AG08395 (cell line): ENCODE measurements at places on chromosomes 3 and 15.

- DNase-seq = peak; percentile 78
Observed at GRCh38 chr3:45817831-45818522, 21.6 kb upstream of the SLC6A20 start.

DNA sequence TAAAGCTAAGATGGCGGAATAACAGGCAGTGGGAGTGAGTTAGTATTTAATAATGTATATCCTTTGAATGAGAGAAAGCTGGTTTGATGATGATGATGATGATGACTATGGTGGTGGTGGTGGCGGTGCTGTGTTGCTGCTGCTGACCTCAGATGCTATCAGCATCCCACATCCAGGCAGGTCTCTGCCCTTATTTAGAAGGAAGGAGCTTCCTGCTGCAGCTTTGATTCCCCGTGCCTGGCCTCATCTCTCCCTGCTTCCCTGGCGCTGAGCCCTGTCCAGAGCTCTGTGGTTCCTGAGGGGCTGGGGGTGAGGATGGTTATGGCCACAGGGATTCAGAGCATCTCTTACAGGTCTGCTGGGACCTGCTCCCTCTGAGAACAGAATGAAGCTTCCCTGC lies 73.1 kb downstream of the RAB11A start:
- no peak for DNase-seq

- DNase-seq = no peak
Observed at GRCh38 chr15:79451361-79451999, 19.3 kb downstream of the MINAR1 start.

DNA sequence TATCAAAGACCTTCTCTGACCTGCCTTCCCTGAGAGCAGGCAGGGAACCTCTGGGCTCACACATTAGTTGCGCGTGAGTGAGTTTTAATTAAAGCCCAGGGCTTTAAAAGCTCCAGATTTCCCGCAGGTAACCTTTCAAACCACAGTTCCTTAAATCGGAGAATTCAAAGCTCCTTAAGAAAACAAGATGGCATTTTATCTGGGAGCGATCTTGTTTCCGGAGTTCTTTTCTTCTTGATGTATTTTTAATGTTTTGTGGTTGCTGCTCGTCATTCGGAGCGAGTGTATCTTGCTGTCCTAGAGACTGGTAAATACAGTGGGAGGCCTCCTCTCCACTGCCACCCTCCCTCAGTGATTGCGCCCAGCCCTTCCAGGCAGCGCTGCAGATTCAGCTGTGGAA lies 284.3 kb downstream of the CLSTN2 start:
- DNase-seq = no peak

DNA sequence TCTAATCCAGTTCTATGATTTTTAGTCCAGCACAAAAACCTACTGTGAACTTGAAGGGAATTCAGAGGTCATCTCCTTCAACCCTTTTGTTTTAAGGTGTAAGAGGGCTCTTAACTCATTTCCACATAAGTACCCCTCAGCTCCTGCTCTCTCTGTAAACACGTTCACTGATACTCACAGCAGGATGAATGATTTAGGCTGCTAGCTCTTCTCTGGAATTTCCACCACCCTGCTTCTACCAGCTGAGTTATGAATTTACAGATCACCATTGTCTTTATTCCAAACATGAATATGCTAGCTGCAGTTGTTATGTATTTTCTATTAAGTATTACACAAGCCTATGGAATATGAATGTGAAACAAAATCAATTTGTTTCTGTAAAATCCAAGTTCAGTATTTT lies 101.3 kb upstream of the NANOGP8 start:
- DNase-seq = no peak

DNA sequence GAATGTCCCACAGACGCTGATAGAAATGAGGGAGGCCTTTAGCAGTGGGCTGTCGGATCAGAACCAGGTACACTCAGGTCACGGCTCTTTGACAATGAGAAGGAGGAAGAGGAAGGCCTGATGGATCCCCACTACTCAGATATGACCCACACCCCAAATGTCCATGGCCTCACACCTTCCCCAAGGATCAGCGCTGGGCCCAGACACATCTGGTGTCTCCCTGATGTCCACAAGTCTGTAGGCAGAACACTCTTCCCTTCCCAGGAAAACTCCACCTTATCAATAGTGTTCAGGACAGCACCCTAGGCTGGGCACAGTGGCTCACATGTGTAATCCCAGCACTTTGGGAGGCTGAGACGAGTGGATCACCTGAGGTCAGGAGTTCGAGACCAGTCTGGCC lies 33.3 kb upstream of the SFMBT1 start:
- DNase-seq = no peak

DNA sequence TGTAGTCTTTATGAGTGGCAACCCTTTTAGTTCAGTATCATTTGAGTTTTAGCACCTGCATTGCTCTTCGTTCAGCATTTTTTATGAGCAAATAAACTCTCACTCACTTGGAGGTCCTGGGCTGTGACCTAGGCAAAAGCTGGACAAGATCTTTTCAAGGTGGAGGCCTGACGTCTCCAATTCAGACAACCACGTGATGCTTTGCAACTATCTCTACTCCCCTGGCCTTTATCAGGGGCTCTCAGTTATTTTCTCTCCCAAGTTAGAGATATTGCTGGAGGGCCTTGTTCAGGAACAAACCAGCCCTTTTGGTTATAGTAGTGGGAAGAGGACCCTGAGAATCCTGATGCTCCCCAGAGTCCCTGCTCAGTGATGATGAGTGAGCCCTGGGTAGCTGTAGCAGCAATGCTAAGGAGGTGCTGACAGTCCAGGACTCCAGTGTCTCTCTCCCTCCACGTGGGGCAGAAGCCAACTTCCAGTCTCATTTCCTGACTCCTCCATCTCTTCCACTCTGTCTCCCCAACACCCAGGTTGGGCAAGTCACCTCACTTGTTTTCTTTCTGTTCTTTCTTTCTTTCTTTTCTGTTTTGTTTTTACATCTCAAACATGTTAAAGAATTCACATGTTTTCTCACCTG lies 30.4 kb downstream of the HAPLN3 start:
- no peak for DNase-seq

DNA sequence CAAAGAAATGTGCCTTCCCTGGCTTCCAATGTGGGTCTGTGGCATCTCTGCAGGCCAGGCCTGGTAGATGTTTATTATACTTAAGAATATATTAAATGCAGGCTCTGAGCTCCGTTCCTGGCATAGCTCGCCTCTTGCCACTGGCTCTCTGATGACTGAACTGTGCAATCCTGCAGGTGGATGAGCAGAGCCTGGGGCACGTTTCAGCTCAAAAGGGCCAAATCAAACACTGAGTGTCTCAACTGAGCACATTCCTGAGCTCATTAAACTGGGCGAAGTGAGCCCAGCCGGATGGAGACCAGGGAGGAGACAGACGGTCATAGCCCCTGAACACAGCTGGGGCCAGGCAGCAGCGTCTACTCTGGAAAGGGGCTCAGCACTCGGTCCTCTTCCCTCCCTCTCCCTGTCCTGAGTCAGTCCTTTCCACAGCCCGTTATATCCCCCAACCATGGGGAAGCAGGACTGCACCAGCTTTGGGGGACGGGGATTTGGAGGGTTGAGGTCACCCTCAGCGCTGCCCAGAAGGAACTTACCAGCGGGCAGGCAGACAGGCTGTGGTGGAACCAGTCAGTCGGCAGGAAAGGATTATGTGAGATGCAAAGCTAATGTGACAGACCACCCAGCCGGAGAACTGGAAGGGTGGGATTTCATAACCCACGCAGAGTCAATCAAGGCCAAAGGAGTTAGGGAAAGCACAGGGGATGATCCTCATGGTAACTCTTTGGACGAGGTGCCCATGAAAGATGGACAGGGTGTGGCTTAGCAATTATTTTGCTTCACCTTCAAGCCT lies 77.4 kb upstream of the ANKRD34C start:
- no peak for DNase-seq

GRCh38 chr3:51773529-51774056 lies 5.4 kb downstream of the IQCF6 start:
- no peak for DNase-seq

DNA sequence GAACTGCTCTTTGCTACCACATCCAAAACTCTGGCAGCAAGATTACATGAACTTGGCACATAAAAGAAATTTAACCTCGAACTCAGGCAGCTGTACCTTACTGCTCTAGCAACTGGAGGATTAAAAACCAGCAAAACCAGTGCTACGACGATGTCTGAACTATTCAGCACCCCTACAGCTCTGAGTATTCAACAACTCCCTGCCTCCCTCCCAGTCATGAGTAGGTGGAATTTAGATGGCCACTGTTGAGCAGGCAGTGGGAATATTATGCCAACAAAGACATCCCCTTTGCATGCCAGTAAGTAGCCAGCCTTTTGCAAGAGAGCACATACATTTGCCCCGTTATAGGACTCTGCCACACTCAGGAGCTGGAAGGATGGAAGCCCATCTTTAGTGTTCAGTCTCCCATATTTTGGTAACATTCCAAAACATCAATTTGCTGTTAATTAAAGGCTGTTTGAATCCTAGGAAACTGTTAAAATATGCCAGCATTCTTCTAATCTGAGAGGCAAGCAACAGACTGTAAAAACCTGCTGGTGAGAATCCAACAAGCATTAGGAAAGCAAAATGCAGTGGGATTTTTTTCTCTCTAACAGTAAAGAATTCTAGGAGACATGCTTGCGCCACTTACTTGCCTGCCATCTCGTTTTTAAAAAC lies 85.4 kb downstream of the ZNF385D start:
- peak; percentile 7 for DNase-seq

- DNase-seq = no peak
Observed at GRCh38 chr3:131775650-131776049, 259.2 kb downstream of the CPNE4 start.

DNA sequence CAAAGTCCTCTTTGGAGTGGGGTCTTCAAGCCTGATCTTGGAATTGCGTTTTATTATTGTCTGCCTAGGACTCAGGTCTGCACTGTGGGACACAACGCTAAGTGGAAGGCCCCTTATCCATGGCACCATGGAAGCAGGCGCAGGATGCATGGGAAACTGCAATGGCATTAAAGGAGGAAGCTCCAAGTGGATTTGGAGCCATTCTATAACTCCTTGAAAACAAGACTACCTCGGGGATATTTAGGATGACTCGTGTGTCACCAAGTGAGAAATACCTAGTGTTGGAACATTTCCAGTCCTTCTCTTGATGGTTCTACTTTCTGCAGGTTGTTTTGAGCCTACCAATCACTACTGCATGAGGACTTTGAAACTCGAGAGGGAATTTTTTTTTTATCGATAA lies 126.6 kb upstream of the ZBED2 start:
- no peak for DNase-seq

DNA sequence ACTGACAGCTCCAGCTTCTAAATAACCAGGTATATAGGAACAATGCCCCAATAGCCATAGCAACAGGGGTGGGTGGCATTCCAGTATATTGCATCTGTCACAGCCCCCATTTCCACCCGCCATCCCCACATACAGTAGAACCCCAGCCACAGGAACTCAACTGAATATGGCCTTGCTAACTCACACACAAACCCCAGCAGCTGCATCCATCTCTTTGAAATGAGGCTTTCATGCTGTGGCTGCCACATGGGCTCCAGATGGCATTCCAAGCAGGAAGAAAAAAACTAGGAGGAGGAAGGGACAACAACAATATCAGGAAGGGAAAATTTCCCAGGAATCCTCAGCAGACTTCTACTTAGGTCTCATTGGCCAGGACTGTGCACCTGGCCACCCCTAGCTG lies 54.6 kb downstream of the CCR3 start:
- no peak for DNase-seq

- DNase-seq = peak; percentile 70
Observed at GRCh38 chr15:63288778-63289378, 11.5 kb downstream of the APH1B start.
